A549 treated with CORT108297 at 1 μM for 4 hours (cell line): ENCODE measurements at places on chromosomes 1 and 21. TPM values are rescaled to one million over a fixed set of nuclear protein-coding genes. Genes with fewer than 3 reads are reported as not detected.

VWA5B1 gene
- not detected in 5 replicates for total RNA-seq

OPTC gene
- not detected in 5 replicates for total RNA-seq

OR10J4 gene
- total RNA-seq, result not detected in 5 replicates

HENMT1 gene
- total RNA-seq, result 3.6 to 5.2 TPM (median 4.4 TPM) in 5 replicates

SIK1 gene
- total RNA-seq, result 8.7 to 21.2 TPM (median 15.9 TPM) in 5 replicates

FNDC7 gene
- 0.02 to 0.07 TPM (median 0.05 TPM) in 3 of 5 replicates, not detected in the others for total RNA-seq

CEPT1 gene
- 10.9 to 15.9 TPM (median 12.9 TPM) in 5 replicates for total RNA-seq

DMBX1 gene
- 0.68 to 1.3 TPM (median 1.2 TPM) in 5 replicates for total RNA-seq

GRIK1 gene
- not detected in 5 replicates for total RNA-seq

DCST1 gene
- total RNA-seq, result 0.07 to 0.08 TPM in 2 of 5 replicates, not detected in the others

CRYAA gene
- total RNA-seq, result 0.18 TPM in 1 of 5 replicates, not detected in the others

ELAVL4 gene
- total RNA-seq, result not detected in 5 replicates
